ENCODE measurements at places on chromosomes 11 and 22.
A peak's percentile ranks its signal among the peaks of the same experiment; 100 is the strongest.

DNA sequence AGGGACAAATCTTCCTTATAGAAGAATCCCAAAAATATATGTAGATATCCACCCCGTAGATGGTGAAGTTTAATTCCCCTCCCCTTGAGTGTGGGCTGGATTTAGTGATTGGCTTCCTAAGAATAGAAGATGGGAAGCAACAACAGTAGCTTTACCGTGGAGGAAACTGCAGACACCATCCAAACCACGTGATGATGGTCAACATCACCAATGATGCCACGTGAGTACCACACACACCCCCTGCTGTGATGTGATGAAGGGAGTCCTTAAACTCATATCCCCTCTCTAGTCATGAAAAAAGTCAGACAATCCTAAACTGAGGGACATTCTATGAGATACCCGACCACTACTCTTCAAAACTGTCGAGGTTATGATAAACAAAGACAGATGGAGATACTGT, 76.4 kb upstream of the SLC22A12 start:
- no peak for DNase-seq
- peaks cover 49% of the 10 kb centered on the region for H3K27me3 ChIP-seq
- H3K36me3 ChIP-seq: no peaks in the 10 kb centered on the region
- H3K27ac ChIP-seq: no peak overlapping the region
- no peak overlapping the region for H3K4me3 ChIP-seq
- no peaks in the 10 kb centered on the region for H3K4me1 ChIP-seq

DNA sequence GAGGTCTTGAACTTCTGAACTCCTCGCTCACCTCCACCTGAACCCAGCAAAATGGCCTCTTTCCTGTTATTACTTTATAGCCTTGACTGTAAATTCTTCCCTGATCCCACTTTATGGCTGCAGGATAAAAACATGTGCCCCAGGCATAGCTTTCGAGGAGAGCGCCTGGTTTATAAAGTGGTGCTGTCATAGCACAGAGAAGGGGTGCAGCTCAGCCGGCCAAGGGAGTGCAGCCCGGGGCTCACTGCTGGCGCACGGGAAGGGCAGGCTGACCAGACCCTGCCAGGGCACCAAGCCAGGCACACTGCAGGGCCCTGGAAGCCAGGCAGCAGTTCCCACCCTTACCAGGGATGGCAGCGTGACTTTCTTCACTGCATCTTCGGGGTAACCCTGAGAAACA, 50.9 kb downstream of the ISX start:
- H3K36me3 ChIP-seq: no peaks in the 10 kb centered on the region
- H3K4me3 ChIP-seq: no peak overlapping the region
- DNase-seq: no peak

DNA sequence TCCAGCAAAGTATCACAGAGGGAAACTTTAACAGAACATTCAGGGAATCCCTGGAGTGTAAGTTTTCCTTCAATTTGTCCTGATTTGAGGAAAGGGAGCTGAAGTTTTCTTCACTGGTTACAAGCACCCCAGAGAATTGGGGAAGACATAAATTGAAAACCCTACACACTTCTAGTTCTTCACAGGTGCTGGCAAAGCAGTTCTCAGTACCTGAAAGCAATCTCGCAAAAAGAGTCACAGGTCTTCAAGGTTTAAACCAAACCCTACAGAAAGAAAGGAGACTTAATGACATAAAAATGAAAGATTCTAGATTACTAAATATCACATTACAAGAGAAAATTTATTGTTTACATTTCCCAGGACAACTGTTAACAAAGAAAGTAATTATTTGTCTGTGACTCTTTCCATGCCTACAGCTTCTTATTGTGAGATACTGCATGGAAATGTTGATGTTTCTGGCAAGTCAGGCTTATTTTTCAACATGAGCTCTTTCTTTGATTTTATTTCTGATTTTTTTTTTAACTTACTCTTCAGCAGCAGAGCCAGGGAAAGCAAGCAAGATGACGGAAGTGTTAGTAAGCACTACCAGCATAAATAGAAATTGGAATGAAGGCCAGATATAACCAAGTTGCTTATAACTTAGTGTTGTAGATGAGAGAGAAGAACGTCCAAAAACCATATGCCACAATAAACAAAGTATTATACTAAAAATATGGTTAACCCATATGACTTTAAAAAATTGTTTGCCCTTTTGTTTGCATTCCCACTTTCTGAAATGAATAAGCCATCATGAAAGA, 44.1 kb downstream of the FANCF start:
- no peaks in the 10 kb centered on the region for H3K4me1 ChIP-seq
- H3K27ac ChIP-seq: no peak overlapping the region
- DNase-seq: no peak
- H3K4me3 ChIP-seq: no peak overlapping the region
- no peaks in the 10 kb centered on the region for H3K36me3 ChIP-seq
- H3K27me3 ChIP-seq: no peaks in the 10 kb centered on the region

DNA sequence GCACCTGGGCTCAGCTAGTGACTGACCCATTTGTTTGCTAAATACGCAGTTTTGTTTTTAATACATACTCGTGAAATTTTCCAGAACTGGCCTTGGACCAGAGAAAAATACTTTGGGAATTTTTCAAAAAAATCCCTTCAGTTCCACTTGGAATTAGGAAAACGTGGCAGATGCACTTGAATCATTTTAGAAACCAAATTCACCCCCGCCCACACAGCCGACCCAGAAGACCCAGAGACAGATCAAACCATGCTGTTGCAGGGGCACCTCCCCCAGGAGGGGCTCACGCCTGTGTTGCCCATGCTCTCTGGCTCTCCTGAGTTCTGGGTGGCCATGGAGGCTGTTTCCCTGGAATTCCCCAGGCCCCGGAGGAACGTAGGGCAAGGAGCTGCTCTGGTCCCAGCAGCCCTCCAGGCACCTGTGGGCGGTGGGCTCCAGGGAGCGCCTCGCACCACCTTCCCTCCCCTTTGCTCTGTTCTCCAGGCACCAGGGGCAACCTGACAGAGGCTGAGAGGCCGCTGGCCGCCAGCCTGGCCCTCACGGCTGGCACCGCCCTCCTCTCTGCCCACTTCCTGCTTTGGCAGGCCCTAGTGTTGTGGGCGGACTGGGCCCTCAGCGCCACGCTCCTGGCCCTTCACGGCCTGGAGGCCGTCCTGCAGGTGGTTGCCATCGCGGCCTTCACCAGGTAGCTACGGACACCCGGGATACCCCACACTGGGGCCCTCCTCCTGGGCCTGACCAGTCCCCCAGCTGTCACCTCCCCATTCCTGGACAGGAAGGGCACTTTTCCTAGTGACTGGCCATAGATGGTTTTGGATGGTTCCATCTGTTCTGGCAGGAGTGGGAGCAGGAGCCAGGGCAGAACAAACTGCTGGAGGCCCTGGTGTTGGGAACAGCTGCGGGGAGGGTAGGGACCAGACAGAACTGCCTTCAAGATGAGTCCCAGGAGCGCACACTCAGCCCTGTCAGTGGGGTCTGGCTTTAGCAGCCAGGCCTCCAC, 3.3 kb upstream of the EPS8L2 start:
- peaks cover 43% of the 10 kb centered on the region for H3K4me1 ChIP-seq
- H3K4me3 ChIP-seq: no peak overlapping the region
- no peak overlapping the region for H3K27ac ChIP-seq
- peaks cover 20% of the 10 kb centered on the region for H3K27me3 ChIP-seq
- no peak for DNase-seq

GRCh38 chr11:40139536-40139935, 1319.9 kb downstream of the LRRC4C start:
- H3K4me1 ChIP-seq: no peaks in the 10 kb centered on the region
- no peak overlapping the region for H3K27ac ChIP-seq
- no peak for DNase-seq
- no peaks in the 10 kb centered on the region for H3K27me3 ChIP-seq

DNA sequence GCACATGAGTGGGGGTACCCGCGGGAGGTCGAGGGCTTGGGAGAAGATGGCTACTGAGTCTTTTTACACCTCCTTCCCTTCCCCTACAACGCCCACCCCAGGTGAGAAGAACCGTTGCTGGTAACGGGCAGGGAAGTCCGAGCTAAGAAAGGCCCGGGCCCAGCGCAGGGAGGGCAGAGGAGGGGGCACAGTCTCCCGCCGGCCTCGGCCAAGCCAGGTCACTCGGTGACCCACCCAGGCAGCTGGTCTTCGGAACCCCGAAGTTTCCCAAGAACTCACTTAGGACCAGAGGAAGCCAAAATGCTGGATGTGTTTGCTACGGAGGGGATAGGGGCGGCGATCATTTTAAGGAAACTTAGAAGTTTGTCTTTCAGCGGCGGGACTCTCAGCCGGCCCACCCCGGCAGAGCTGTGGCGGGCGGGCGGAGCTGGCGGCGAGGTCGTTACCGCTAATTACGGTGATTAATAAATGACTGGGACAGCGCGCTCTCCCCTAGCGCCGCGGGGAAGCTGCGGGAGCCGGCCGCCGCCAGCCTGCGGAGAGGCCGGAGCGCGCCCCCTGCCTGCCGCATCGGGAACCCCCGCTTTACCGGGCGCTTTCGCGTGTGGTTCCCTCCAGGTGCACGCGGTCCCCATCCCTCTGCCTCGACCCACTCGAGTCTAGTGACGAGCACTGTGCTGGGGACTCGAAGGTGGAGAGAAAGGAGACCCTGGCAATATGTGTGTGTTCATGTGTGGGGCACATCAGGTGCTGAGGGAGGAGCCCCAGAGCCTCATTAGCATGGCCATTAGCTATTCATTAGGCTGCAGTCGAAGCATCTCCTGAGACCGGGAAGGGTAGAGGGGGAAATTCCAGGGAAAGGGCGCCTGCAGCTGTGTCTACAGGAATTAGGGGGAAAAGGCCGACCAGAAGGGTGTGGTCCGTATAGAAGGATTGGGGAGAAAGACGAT, 945 bp downstream of the ROBO3 start:
- peaks cover 12% of the 10 kb centered on the region for H3K4me1 ChIP-seq
- DNase-seq: peak; percentile 54
- H3K27me3 ChIP-seq: peaks cover 81% of the 10 kb centered on the region
- no peaks in the 10 kb centered on the region for H3K36me3 ChIP-seq

DNA sequence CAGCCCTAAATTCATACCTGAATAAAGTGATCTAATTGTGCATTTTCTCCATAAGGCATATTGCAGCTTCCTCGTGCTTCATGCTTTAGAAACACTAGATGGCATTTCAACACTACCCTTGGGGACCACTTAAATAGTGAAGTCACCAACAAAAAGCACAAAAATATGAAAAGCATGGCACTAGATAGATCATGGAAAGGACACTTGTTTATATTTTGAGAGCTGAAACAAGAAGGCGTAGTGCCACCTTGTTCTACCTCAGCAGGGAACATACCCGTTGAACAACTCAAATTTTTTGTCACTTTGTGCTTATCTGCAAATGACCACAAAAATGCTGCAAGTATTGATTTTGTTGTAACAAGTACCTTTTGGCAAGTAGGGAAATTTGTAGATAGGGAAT, 8.6 kb downstream of the TBCEL start:
- H3K27ac ChIP-seq: no peak overlapping the region
- no peak for DNase-seq
- peaks cover 4% of the 10 kb centered on the region for H3K4me1 ChIP-seq
- H3K27me3 ChIP-seq: no peaks in the 10 kb centered on the region
- H3K36me3 ChIP-seq: no peaks in the 10 kb centered on the region
